SK-N-SH (cell line): ENCODE measurements at places on chromosomes 12 and 14.

DNA sequence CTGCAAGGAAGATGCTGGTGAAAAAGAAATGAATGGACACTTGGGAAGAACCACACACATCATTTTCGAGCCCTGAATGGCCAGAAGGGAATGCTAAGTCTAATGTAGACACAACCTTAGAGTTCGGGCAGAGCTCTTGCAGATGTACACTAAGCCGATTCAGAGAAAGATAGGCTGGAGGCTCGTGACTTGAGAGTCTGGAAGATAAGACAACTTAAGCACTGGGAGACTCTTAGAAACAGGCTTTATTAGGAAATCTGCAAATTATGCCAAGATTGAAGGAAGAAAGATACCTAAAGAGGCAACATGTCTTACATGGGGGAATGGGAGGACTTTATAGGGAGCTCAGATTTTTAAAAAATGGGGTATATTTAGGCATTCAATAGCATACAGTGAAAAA lies 13.5 kb downstream of the TBPL2 start:
- no peaks in the 10 kb centered on the region; the same call in 1 of the 2 replicates for H3K27me3 ChIP-seq
- H3K4me3 ChIP-seq: no peak overlapping the region
- H3K4me1 ChIP-seq: no peaks in the 10 kb centered on the region
- DNase-seq: no peak
- H3K27ac ChIP-seq: no peak overlapping the region

GRCh38 chr12:8722286-8722800 lies 24.6 kb downstream of the RIMKLB start:
- peaks cover 10% of the 10 kb centered on the region; the same call in 1 of the 2 replicates for H3K36me3 ChIP-seq
- H3K4me3 ChIP-seq: no peak overlapping the region
- no peaks in the 10 kb centered on the region for H3K27me3 ChIP-seq
- H3K4me1 ChIP-seq: no peaks in the 10 kb centered on the region
- H3K27ac ChIP-seq: no peak overlapping the region

GRCh38 chr12:66269757-66270383 lies 32.4 kb upstream of the HELB start:
- H3K4me1 ChIP-seq: no peaks in the 10 kb centered on the region
- no peaks in the 10 kb centered on the region; the same call in 1 of the 2 replicates for H3K27me3 ChIP-seq
- H3K27ac ChIP-seq: no peak overlapping the region
- no peaks in the 10 kb centered on the region for H3K36me3 ChIP-seq

DNA sequence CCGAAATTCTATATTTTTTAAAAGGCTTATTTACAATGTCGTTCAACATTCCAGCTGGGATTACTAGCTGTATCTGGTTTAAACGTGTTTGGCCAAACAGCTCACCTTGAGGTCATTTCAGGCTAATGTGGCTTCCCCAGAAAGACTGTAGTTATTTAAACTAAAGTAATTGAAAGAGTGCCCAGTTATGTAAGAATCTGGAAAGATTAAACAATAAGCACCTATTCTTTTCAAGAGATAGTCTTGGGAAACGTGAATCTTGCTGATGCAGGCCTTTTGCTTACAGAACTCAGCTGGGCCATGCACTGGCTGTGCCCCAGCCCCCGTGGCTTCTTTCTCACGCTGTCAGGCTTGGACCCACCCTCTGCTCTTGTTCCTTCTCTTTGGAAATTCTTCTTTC lies 24.4 kb downstream of the GLRX5 start:
- H3K27ac ChIP-seq: no peak overlapping the region
- DNase-seq: no peak
- H3K4me1 ChIP-seq: no peaks in the 10 kb centered on the region
- no peaks in the 10 kb centered on the region for H3K36me3 ChIP-seq
- H3K4me3 ChIP-seq: no peak overlapping the region

DNA sequence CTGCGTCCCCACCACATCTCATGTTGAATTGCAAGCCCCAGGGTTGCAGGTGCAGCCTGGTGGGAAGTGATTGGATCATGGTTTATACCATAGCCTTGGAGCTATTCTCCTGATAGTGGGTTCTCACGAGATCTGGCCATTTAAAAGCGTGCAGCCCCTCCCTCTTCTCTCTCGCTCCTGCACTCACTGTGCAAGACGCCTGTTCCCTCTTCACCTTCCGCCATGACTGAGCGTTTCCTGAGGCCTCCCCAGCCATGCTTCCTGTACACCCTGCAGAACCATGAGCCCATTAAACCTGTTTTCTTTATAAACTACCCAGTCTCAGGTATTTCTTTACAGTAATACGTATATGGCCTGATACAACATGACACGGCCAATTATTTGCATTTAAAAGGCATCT lies 146.6 kb downstream of the RIMBP2 start:
- no peaks in the 10 kb centered on the region for H3K27me3 ChIP-seq
- no peak for DNase-seq
- H3K4me3 ChIP-seq: no peak overlapping the region
- no peaks in the 10 kb centered on the region for H3K36me3 ChIP-seq
- H3K27ac ChIP-seq: peak overlapping the region; percentile 51; the same call in 1 of the 2 replicates
- H3K4me1 ChIP-seq: no peaks in the 10 kb centered on the region
